ENCODE measurements at places on chromosomes 3 and 15.

DNA sequence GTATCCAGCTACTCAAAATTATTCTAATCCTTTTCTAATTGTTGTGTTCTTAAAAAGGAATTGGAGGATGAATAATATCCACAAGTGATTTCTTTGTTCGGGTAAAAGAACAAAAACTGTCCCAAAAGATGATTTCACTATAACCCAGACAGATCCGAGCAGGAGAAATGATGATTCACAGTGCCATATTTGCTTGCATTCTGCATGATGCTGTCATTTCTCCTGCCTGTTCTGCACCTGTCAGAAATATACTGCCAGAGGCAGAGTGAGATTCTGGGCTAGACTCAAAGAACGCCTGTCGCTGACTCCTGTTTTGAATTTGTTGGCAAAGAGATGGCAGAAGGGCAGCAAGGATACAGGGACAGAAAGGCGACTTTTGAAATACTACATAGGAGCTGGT, 34.7 kb upstream of the SLC24A5 start:
- no peak for DNase-seq

- DNase-seq: no peak
Measured at GRCh38 chr15:26739791-26740190, 33.1 kb downstream of the GABRB3 start.

DNA sequence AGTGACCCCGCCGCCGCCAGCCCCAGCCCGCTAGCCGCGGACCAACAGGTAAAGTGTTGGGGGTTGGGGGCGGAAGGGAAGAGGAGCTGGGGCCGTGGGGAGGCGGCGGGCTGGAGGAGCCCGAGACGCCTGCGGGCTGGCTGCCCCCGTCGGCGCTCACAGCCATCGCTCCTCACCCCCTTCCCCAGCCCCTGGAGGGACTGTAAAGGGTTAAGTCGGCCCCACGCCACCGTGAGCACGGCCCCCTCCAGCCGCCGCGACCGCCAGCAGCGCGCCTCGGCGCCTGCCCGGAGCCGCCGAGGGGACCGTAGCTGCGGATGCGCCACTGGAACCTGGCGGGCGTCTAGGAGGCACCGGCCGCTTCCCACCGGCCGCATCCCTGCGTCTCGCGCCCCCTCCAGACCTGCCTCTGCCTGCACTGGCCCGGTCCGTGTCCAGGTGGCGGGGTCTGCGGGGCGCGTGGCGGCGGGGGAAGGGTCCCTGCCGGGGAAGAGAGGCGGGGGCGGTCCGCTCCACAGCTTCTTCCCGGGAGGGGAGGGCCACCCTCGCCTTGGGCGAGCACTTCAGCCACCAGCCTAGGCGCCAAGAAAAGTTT, 522 bp downstream of the MED12L start:
- no peak for DNase-seq

DNA sequence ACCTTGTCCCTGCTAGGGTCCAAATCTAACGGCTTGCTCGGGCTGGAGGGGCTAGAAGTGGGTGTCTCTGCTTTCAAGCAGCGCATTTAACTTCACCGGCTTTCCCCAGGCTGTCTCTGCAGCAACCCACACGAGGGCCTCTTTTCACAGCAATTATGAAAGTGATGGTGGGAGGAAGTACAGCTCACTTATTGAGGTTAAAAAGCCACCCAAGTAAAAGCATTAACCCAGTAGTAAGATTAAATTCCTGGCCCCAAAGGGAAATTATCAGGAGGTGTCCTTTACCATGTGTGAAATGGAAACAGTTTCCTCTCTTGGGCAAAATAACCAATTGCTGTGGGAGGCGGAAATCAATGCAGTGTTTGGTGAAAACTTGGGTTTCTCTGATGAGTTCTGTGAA, 41.1 kb downstream of the NGRN start:
- DNase-seq: no peak

DNA sequence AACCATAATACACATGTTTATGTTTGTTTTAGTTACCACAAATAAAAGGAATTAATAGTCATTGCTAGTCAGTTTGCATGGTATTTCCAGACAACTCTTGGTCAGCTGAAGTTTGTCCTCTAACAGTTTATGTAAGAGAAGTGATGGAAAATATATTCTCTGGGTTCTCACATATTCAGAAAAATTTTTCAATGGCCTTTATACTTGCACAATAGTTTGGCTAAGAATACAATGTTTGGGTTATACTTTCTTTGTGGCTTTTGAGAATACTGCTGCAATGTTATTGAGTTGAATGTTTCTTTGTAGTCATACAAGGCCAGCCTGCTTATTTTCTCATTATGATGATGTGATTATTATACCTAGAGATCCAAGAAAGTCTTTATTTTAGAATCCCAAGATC, 133.9 kb downstream of the RAP2B start:
- DNase-seq: no peak

DNA sequence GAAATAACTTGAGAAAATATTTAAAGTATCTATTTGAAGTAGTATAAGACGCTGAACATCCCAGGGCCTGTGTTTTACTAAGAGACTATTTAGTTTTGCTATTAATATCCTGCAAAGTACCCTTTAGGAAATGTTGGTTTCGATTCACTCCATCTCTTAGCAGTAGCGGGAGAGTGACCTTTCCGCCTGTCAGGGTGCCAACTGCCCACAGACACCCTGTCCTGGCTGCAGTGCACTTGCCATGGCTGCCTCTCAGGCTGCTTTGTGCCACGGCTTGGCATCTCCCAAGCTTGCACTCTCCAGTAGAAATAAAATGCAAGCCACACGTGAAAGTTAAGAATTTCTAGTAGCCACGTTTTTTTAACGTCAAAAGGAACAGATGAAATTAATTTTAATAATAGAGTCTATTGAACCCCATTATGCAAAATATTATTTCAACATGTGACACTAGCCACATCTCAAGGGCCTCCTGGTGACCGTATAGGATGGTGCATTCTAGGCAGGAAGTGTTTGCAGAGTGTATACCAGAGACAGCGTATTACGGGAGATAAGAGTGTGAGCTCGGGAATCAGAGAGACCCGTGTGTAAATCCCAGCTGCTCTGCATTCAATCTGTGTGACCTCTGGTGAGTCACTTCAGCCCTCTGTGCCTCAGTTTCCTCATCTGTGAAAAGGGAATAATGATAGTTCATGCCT, 19.8 kb downstream of the ADAMTS9 start:
- DNase-seq: no peak

DNA sequence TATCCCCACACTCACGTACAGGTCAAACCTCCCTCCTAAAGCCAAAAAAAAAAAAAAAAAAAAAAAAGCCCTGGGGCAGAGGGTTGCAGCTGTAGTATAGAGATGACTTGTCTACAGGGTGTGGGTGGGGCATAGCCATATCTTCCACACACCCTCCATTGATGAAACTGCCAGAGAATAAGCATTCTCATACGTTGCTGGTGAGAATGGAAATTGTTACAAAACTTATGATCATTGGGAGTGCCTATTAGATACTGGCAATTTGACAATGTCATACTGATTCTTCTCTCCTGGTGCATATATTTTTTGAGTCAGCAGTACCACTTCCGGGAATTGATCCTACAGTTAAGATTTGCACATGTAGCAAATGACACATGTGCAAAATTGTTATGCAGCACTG, 11.0 kb upstream of the CTNNB1 start:
- no peak for DNase-seq

DNA sequence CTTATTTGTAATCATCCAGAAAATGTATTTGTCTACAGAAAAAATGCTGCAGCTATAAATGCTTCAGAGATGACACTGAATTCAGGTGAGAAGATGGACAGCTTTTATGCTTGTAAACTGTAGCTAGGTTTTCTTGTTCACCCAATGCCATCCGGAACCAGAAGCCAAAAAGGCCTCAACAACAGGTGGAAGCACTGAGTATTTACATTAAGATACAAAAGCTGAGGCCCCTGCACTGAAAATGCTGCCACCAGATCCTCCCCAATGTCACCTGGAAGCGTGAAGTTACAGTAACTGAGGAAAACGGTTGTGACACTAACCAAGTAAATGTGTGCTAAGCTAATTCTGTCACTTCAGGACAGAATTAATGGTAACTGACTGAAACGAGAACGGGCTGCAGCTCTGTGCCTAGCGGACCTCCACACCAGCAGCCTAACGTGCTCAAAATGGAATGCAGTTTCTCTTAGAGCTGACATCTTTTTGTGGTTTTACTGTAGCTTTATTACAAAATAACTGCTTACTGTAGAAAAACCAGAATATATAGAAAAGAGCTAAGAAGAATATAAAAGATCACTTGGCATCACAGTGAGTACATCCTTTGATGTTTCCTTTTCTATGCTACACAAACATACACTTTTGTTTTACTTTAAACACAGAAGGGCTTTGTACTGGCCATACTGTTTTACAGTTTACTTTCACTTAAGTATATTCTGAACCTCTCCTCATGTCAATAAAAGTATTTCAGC, 7.6 kb downstream of the CHSY1 start:
- DNase-seq: no peak

- DNase-seq: no peak
Measured at GRCh38 chr3:2837910-2838309, 272.3 kb downstream of the IL5RA start.

DNA sequence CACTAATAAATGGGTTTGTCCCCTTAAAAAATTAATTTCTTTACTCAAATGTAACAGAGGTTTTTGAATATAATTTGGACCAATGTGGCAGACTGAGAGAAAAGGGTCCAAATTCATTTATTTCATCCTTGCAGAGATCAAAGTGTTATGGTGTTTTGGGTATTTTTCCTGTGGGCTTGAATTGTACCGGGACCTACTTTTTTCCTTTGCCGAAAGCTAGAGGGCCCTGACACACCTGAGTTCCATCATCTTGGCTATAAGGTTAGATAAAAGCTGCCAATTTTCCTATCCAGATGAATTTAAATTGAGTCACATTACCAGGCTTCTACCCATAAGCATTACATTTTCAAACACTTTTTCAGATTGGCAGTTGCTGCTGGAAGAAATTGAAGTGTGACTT, 908 bp downstream of the CCNB2 start:
- no peak for DNase-seq

DNA sequence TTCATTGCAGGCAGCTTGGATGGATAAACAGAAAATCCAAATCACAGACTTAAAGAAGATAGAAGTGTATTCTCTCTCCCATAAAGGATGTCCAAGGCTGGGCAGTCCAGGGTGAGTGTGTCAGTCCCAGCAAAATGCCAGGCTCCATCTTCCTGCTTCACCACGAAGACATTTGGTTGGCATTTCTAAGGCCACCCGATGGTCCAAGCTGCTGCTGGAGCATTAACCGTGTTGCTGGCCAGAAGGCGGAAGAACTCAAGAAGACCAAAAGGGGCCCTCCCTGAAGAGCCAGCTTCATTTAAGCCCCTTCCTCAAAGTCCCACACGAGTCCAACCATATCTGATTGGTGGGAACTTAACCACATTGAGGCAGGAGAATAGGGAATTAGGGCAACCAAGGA, 3.0 kb upstream of the CYP11A1 start:
- no peak for DNase-seq

- no peak for DNase-seq
Measured at GRCh38 chr15:22240986-22241385, 160.7 kb downstream of the OR4M2 start.

DNA sequence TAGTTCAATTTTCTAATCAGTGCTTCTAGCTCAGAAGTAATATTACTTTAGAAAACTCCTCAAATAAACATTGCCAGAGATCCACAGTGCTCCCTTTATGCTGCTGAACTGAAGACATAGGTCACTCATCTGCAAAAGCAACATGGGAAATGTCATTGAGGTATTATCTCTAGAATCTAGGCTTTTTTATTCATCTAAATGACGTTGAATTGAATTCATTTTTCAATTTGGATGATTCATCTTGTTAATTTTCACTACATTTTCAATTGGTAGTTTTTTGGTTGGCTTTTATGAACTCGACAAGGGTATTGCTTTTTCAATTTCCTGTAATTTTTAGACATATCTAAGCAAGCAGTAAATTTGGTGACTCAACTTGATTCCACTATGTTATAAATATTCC, 275.4 kb downstream of the NFKBIZ start:
- DNase-seq: no peak

DNA sequence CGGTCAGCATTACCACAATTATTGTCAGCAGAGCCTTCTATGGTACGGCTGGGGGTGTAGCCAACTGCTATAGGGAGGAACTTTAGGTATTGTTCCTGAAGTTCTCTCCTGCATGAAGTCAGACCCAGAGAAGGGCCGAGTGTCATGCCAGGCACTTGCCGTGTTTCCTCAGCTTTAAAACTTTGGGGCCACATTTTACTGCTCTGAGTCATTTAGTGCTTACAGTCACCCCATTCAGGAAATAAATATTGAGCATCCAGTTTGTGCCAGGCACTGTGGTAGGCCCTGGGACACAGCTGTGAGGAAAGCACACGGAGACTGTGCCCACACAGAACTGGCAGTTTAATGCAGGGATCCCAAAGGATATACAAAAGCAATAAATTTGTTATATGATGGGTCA, 54.5 kb upstream of the APEH start:
- no peak for DNase-seq

DNA sequence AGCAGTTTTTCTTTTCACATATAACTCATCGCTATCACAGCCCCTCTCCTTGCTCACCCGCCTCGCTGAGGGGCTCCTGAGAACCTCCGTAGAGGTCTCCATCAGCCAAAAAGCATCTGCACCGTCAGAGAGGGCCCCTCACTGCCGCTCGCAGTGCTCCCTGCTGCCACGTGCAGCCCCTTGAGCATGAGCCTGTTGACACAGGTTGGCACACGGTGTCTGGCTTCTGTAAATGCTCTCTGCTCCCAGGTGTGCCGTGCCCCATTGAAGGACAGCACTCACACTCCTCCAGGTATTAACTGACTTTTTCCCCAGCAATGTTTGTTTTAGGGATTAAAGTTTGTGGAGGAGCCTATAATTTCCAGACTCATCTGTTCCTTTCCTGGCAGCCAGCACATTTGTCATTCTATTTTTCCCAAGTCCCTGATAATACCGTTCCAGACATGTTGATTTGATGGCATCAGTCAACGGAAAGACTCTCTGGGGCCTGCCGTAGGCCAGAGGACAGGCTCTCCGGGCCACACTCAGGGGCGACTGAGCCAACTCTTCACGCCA, 2.1 kb upstream of the FURIN start:
- DNase-seq: no peak

DNA sequence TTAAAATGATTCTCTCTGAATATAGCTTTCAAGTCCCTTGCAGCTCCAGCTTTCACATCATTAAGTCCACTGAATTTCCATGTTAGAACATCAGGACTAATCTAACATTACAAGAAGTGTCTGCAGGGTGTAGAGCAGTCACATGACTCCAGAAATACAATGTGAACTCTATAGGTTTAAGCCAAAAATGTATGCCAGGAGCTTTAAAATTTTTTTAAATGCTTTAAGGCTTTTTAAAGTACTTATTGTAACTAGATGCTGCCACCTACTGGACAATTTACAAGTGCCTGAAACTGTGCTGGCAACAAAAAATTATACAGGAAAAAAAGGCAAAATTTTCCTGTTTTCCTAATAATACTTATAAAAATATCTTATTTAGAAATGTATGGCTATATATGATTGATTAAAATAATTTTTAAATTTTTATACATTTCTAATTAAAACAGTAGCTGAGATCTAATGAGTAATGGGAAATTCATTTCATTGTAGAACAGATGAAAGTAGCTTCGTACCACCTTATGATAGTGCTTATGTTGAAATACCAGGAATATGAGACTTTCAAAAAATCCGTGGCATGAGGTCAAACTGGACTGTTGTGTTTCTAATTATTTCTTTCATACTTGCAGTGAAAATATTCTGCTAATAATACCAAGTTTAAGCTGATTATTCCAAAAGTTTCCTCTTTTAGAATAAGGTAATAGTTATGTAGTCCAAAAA, 25.7 kb downstream of the FSIP1 start:
- no peak for DNase-seq

- DNase-seq: no peak
Measured at GRCh38 chr3:127747751-127748521, 74.4 kb downstream of the MGLL start.

GRCh38 chr3:21142949-21143348, 608.1 kb downstream of the ZNF385D start:
- no peak for DNase-seq

Data from iPS DF 19.7 (cell line).